Stimulated activated CD8-positive, alpha-beta memory T cell treated with anti-CD3 and anti-CD28 coated beads, Interleukin-12 subunit alpha, Interleukin-12 subunit beta, amount 100 ng/mL, for 1 hour (primary cell): ENCODE measurements at places on chromosomes 12 and 14.

- no peak for DNase-seq
These were observed 515.3 kb downstream of the SLC6A15 start for GRCh38 chr12:84397263-84397662.

GRCh38 chr12:56520048-56520447 is 1.6 kb upstream of the RBMS2 start:
- DNase-seq: no peak

DNA sequence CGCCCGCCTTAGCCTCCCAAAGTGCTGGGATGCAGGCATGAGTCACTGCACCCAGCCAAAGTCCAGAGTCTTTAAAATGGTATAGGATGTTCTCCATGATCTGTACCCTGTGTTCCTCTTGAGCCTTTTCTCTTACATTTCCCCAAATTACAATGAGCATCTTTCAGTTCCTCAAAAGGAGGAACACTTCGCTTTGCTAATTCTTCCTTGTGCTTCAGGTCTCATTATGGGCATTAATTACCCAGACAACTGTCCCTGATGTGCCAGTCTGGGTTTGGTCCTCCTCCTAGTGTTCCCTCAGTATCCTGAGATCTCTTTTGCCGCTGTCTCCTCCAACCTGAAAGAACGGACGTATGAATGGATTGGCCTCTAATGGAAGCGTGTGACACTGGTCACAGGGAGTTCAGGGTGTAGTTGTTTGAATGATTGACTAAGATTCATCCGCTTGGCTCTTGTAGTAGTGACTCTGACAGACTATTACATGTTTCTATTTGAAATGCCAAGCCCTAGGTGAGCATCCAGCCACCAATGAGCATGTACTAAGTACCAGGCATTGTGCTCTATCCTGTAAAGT is 8.2 kb downstream of the PRKCH start:
- no peak for DNase-seq

DNA sequence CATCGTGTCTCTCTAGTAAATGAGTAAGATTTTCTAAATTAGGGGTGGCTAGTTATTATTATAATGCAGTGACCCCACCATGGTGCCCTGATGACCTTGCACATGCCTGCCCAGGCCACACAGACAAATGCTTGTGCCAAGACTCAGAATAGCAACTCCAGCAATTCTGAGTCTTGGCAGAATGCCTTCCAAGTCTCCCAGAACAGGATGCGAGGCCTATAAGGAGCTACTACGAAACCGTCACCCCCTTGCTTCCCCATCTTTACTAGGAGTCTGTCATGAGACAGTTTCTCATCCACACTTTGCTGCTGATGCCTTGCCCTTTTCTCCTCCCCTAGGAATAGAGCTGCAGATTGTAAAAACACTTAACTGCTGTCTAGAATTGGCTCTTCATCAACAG is 559.9 kb downstream of the TRHDE start:
- no peak for DNase-seq

DNA sequence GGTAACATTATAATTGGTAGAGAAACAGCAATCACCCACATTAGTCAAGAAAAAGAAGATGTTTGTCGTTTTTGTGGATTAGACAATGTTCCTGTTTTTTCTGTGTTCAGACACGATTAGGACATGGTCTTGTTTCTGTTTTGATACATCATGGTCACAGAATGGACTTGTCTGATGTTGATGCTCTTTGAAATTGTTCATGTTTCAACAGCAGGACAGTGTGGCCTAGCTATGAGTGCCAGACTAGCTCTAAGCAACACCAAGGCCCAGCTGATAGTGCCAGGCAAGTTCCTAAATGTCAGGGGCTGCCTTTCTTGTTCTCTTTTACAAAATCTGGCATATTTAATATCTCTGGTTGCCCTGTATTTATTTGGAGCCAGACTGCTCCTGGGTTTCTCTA is 40.9 kb upstream of the TOMM20L start:
- no peak for DNase-seq

GRCh38 chr14:103356024-103356682 is 22.1 kb downstream of the EIF5 start:
- no peak for DNase-seq

- no peak for DNase-seq
These were observed 24.2 kb downstream of the CERS5 start for GRCh38 chr12:50142993-50143392.

DNA sequence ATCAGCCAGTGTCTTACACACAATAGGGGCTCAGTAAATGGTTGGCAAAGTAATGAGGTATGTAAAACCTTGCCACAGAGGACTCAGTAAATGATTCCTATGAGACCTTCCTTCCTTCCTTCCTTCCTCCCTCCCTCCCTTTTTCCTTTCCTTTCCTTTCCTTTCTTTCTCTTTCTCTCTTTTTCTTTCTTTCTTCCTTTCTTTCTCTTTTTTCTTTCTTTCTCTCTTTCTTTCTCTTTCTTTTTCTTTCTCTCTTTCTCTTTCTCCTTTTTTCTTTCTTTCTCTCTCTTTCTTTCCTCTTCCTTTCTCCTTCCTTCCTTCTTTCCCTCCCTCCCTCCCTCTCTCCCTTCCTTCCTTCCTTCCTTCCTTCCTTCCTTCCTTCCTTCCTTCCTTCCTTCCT is 7.5 kb downstream of the SDS start:
- no peak for DNase-seq

- no peak for DNase-seq
These were observed 41.1 kb downstream of the CAMKK2 start for GRCh38 chr12:121255433-121255832.

DNA sequence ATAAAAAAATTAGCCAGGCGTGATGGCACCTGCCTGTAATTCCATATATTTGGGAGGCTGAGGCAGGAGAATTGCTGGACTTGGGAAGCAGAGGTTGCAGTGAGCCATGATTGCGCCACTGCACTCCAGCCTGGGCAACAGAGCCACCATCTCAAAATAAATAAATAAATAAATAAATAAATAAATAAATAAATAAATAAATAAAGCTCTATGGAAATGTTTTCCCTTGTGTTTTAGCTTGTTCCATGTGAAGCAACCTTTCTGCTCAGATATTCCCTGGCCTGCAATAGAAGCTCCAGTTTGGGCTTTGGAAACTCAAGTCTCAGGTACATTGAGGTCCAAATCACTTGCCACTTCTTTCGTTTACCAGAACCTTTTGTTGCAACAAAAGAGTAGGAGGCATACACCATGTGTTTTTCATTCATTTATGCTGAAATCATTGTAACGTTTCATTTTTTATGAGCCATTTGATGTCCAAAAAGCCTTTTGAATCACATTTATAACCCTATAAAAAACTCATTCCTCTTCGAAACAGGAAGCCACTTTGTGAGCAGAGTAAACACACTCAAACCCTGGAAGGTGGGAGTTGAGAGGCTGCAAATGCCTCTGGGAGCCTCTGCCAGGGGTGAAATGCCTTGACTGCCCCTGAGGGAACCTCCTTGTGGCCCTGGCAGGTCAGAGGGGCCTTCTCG is 376.6 kb upstream of the TBX3 start:
- DNase-seq: no peak

- DNase-seq: peak; percentile 33
These were observed 716 bp downstream of the HSP90AA1 start for GRCh38 chr14:102085948-102086708.

DNA sequence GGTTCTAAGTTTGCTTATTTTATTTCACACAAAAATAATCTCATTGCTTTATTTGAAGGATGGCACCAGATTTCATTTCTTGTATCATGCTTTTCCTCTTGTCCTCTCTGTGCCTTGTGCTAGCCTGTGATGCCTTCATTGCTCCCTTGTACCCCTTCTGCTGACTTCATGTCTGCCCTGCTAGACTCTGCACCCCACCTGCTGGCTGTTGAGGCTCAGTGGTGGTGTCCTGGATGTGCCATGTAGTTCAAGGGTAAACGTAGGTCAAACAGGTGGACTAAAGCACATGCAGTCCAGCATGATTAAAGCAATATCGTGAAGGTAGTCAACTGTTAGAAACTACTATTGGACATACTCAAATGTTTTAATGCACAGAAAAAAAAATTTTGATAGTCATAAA is 21.6 kb downstream of the MRPS35 start:
- no peak for DNase-seq

DNA sequence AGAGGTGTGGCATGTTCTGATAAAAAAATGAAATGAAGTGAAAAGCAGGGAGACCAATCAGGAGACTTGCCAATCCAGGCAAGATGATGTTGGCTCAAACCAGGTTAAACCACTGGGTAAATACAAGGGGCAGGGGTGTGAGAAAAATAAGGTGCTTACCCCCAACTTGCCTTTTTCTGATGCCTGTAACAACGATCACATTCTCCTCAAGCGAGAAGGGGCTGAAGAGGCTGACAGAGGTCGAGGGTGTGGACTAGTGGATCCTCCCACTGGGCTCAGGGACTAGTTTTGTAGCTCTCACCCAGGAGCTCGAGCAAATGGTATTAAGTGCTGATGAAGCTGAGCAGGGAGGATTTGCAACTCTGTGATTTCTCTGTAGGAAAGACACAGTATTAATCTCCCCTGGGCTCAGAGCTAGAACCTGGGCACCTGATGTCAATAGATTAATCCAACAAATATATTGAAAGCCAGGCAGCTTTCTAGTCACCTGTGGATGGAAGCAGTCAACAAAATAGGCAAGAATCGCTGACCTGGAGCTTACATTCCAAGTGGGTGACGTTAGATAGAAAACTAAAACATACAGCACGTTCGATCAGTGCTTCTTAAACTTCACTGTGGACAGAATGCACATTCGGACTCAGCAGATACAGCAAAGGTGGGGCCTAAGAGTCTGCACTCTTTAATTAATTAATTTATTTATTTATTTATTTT is 15.2 kb upstream of the EAPP start:
- no peak for DNase-seq
